ENCODE measurements at places on chromosomes 1 and 21.

GRCh38 chr1:16677552-16678431 lies 11.0 kb upstream of the RNU1-3 start:
- H3K4me1 ChIP-seq: no peaks in the 10 kb centered on the region
- H3K36me3 ChIP-seq: no peaks in the 10 kb centered on the region
- H3K27ac ChIP-seq: no peak overlapping the region
- H3K27me3 ChIP-seq: no peaks in the 10 kb centered on the region
- no peak for DNase-seq

DNA sequence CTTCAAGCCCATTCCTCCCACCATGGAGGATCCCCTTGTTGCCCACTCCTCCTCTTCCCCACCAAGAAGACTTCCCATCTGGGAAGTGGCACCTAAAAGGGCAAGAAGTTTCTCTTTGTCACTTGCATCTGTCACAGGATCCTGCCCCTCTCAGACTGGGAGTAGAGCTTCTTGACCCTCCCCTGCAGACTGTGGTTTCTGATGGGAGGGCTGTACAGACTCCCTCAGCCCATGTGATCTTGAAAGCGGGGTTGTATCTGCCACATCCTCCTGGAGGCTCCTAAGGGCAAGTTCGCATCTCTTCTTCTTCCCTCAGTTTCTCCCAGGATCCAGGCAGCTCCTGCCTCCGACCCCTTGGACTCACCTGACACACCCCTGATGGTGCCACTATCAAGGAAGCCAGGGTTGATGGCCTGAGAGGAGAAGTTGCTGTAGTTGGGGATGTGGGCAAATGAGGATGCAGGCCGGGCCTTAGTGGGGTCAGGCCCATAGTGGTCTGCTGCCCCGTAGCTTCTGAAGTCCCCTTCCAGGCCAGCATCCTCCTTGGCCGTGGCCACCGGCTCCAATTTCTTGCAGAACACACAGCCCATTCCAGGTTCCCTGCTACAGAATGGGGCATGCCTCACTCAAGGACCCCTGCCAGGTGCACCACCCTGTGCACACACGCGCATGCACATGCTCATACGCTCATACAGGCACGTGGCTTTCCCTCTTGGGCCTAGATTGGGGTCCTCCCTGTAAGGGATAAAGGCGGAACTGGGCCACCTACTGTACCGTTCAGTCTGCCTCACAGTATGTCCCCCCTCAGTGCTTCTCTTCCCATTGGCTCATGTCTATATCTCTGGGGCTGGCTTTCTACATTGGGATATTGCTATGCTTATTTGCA lies 11.4 kb downstream of the FGR start:
- peaks cover 4% of the 10 kb centered on the region for H3K4me1 ChIP-seq
- no peak for DNase-seq
- H3K27me3 ChIP-seq: no peaks in the 10 kb centered on the region

- H3K36me3 ChIP-seq: peaks cover 9% of the 10 kb centered on the region
- no peak overlapping the region for H3K27ac ChIP-seq
- H3K4me3 ChIP-seq: no peak overlapping the region
- DNase-seq: no peak
Observed at GRCh38 chr1:248814351-248814750, 11.4 kb downstream of the SH3BP5L start.

DNA sequence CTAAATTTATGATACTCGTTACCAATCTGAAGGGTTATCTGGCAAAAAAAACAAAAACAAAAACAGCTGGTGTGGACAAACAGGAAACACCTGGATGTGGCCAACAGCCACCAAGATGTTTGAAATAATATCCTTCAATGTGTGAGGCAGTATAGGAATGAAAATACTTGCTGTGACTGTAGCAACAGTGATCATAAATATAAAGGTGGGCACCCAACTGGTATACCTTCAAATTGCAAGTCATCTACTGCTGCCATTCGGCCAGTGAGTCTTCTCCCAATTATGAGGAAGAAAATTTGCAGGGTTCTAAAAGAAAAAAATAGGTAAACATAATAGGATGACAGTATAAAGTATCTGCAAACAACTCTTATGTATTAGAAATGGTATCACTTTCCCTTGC lies 916 bp downstream of the YIPF1 start:
- H3K4me3 ChIP-seq: no peak overlapping the region
- H3K4me1 ChIP-seq: peaks cover 4% of the 10 kb centered on the region
- H3K27ac ChIP-seq: no peak overlapping the region
- no peak for DNase-seq
- no peaks in the 10 kb centered on the region for H3K27me3 ChIP-seq
- no peaks in the 10 kb centered on the region for H3K36me3 ChIP-seq

- DNase-seq: no peak
- H3K27ac ChIP-seq: no peak overlapping the region
- no peaks in the 10 kb centered on the region for H3K27me3 ChIP-seq
- H3K4me1 ChIP-seq: peaks cover 4% of the 10 kb centered on the region
Observed at GRCh38 chr1:78916986-78917385, 89.5 kb downstream of the ADGRL4 start.

DNA sequence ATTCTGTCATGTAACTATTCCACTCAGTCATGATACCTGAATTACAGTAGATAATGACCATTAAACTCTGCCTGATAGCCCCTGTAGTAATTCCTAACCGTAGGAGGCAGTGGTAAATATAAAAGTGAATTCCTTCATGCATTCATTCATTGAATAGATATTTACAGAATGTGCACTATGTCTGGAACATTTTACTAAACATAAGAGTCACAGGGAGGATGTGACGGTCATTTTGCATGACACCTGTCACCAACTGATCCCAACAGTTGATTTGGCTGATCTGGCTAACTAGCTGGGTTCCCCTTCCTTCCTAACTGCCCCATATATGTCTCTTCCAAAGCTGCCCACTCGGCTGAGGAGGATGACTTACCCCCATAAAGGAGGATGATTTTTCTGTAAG lies 2.2 kb upstream of the RNPC3 start:
- H3K27me3 ChIP-seq: no peaks in the 10 kb centered on the region
- no peak overlapping the region for H3K27ac ChIP-seq
- no peak overlapping the region for H3K4me3 ChIP-seq
- no peak for DNase-seq

DNA sequence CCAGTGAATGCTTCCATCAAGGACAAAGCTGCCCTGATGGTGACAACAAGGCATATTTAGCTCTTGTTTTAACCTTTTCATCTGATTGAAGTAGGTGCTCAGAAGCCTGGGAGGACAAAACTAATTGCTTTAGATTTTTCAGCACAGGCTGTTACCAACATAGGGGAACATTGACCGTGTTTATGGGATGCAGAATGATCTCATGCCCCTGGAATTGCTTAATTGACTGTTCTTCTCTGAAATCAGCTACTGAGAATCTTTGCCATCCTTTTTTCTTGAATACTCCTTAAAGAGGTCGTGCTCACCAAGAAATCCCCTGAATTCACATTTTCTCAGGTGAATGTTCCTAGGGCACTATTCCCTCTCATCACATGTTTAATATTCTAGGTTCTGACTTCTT lies 95.9 kb upstream of the CCDC190 start:
- no peaks in the 10 kb centered on the region for H3K27me3 ChIP-seq
- no peak for DNase-seq
- H3K36me3 ChIP-seq: no peaks in the 10 kb centered on the region
- H3K4me1 ChIP-seq: no peaks in the 10 kb centered on the region
- H3K4me3 ChIP-seq: no peak overlapping the region
- no peak overlapping the region for H3K27ac ChIP-seq

DNA sequence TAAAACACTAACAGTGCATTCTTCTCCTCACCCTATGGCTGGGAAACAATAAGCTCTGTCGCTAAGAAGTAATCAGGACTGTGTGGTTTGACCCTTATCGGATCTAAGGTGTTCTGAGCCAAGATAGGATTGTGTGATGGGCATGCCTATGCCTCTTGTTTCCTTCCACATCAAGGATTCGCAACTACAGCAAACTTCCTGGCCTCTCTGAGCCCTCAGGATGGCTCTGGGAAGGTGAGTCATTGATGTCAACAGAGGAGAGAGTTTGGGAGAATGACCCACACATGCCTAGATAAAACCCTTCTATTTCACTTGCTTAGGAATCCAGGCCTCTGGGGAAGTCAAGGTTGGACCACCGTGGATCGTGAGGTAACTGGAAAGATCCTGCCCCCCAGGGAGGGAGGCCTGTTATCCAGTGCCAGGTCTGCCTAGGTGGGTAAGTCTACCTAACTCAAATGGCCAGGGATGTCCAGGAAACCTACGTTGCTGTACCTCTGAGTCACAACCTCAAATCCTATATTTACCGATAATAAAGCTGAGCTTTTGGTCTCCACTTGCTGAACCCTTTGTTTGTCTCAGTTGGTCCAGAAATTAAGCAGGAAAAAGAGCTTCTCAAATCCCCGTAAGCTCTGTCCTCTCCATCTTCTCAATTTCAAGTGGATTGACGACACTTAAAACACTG lies 27.4 kb downstream of the TIAM1 start:
- H3K27ac ChIP-seq: no peak overlapping the region
- H3K27me3 ChIP-seq: no peaks in the 10 kb centered on the region
- DNase-seq: no peak
- H3K4me1 ChIP-seq: no peaks in the 10 kb centered on the region
- H3K4me3 ChIP-seq: no peak overlapping the region

GRCh38 chr1:153390938-153391710 lies at the start of gene S100A8:
Gene S100A8 (minus strand): TSS chr1:153391073. CDS start chr1:153390535, 538 bp downstream.
- DNase-seq: no peak
- H3K27ac ChIP-seq: no peak within 1 kb of the TSS
- H3K36me3 ChIP-seq: no peaks in the 10 kb centered on the region
- no peaks in the 10 kb centered on the region for H3K27me3 ChIP-seq
- H3K4me3 ChIP-seq: no peak within 1 kb of the TSS
